ENCODE measurements at places on chromosomes 11 and 22.

DNA sequence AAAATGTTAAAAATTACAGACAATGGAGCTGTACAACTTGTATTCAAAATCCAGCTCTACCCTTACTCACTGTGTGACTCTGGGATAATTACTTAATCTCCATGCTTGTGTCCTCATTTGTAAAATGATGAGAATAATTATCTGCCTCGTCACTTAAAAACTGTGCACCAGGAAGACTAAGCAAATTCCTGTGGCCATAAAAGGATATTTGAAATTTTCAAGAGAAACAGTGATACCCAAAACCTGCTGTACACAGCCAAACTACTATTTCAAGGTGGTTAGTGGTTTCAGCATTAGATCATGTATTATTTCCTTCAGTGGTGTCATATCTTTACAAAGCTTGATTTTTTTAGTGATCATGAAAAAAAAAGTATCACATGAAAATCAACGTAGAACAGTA is 136.9 kb downstream of the METTL15 start:
- DNase-seq, result peak; percentile 42

DNA sequence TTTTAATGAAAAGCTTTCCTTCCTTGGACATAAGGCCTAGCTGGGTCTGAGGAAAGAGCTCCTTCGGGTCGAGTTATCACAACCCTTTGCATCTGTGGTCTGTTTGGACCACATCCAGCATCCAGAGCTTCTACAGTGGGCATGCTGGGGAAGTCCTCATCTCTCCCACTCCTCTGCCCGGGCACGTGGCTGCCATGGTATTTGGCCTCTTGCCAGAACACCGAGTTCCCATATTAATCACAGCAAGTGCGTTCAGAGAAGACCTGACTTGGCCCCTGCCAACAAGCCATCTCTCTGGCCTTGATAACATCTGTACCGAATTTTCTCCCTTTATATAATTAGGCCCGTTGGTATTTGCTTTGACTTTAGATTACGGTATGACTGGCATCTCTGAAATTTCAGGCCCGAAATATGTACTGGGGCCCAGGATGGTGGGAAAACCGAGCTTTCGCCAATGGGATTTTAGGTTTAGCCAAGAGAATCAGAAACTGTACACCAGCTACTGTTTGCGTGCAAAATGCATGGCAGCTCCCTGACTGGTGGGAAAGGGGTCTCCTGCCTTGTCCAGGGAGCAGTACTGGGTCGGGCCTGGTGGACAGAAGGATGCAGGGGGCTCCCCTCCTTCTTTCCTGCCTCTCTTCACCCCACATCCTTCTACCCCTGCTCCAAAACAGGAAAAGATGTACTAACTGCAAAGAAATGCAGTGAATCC is 90.0 kb downstream of the MICAL2 start:
- DNase-seq, result peak; percentile 72

DNA sequence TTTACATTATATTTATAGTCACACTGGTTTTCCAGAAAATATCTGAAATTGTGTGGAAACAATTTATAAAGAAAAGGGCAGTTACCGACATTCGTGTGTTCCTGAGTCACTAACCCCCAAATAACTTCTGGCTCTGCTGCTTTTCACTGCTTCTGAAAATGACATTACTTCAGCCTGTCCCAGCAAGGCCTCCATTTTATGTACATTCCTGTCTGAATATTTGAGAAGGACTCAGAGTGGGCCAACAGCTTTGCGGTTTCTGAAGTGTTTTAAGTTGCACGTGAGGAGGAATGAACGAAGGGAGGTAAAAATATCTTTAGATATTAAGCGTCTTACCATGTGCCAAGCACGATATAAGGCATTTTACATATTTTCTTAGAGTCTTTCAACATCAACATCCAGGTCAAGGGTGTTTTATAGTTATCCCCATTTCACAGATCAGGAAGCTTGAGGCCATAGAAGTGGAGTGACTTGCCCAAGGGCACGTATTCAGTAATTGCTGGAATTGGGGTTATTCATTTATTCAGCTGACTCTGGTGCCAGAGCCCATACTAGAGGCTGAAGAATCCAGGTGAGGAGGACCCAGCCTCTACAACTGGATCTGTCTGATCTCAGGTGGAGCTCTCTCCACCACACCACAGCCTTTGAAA is 30.8 kb upstream of the WNT11 start:
- peak; percentile 3 for DNase-seq

GRCh38 chr11:112794331-112794846 is 166.8 kb upstream of the NCAM1 start:
- peak; percentile 48 for DNase-seq

DNA sequence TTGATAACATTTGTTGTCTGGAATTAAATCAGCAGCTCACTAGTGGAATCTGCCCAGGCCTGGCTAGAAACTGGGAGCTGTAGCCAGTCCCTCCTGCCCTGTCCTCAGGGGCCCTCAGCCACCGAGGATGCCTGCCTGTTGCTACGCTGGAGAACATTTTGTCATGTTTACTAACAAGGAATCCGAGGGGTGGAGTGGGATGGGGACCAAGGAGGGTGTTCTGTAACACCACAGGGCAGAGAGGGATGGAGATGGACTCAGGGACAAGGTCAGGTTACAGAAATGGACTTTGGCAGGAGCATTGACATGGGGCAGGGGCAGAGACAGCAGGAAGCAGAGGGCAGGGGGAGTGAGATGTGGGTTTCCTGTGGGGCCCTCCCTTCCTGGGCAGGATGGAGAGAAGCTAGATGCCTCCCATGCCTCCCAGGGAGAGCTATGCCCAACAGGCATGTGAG is 45.8 kb upstream of the AMPD3 start:
- no peak for DNase-seq

GRCh38 chr11:62402960-62403730 is 15.7 kb upstream of the SCGB1A1 start:
- DNase-seq, result no peak

DNA sequence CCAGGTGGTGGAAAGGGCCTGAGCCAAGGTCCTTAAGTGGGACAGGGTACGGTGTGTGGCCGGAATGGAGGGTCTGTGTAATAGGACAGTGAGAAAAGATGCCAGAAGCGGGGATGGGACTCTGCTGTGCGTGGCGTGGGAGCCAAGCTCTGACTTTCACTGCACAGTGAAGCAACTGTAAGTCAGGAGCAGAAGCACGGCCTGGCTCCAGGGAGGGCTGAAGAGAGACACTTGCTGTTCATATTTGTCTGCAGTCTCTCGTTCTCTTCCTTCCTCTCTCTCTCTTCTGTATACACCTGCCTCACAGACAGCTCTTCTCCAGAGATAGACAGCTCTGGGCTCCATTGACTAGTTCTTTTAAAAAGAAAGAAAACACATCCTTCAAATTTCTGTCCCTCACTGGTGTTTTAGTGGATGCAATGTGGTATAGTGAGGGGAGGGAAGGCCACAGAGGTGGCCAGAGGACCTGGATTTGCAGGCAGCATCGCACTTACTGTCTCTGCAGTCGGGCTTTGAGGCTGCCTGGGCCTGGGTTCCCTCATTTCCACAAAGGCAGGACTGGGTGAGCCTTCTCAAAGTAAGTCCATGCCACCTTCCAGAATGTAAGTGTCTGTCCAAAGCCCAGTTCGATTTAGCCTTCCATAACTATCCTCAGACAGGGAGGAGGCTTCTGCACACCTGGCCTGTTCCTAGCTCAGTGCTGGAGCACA is 2.1 kb downstream of the IL17RA start:
- no peak for DNase-seq

DNA sequence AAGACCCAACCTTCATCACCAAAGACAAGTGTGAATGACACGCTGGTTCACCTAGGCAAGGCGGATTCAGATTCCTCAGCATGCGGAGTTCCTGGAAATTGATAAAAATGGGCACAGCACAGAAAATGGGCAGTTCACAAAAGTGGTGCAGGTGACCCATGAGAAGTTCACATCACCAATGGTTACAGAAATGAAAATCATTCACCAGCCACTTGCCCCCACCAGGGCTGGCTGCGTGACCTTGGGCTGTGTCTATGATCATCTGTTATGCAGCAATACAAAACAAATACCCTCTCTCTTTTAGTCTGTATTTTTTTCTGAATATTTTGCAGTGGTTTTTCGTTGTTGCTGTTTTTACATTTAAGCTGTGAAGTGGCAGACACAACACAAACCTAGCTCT is 415.9 kb downstream of the TBC1D22A start:
- DNase-seq, result no peak

- no peak for DNase-seq
These were observed 3.4 kb upstream of the NXPE1 start for GRCh38 chr11:114563077-114563476.

DNA sequence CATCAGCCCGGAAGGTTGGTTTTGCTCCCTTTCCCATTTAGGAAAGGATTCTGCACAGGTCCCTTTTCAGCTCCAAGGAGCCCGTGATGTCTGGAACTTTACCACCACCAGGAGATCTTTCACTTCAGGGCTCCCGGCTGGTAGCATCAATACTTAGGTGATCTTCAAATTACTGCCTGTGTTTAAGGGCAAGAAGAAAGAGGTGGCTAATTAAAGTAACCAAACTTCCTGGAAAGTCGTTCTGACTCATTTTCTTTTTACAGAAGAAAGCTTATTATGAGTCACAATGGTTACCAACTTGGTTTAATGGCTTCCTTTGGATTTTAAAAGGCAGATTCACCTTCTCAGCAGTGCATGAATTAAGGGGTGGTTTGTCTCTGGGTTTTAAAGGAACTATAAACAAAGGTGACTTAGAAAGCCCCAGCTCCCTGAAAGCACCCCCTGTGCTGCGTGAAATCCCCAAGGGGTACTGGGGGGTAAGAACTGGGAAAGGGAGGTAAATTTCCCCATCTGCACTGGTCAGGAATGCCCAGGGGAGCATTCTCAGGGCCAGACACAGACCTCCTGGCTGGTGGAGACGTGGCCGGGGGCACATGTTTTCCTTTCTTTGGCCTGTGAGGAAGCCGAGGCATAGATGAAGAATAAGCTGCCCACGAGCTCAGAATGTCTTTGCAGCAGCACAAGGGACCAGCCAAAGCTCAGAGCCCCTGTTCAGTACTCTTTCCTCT is 8.8 kb downstream of the POU2F3 start:
- DNase-seq, result peak; percentile 66

DNA sequence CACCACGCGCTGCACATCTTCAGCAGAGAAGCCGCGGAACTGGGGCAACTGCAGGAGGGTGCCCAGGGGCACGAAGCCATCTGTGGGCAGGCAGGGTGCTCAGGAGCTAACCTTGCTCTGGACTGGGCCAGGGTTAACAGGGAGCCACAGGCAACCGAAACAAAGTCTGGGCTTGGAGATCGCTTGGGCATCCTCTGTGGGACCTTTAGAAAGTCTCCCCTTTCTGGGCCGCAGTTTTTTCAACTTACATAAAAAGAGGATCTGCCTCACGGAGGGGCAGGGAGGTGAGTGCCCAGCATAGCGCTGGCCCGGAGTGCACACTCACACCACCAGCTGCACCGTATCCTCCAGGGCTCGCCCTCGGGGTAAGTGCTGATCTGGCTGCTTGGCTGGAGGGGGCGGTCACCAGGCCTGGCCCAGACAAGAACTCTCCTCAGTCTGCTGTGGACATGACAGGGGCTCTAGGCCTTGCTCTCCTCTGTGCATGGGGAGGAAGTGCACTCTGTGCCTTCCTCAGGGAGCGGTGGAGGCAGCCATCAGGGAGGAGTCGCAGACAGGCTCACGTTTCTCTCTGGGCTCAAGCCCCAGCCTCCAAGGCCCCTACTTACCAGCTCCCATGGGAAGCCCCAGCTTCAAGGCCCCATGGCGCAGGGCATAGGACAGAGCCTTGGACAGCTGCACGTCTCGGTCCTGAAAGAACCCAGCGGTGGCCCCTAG is 937 bp downstream of the TRPT1 start:
- DNase-seq, result no peak

- DNase-seq, result peak; percentile 96
These were observed 14.6 kb upstream of the TEF start for GRCh38 chr22:41367039-41367679.

- no peak for DNase-seq
These were observed 6.0 kb downstream of the OR2AT4 start for GRCh38 chr11:75090671-75091177.

- no peak for DNase-seq
These were observed 193.4 kb downstream of the ADAMTS15 start for GRCh38 chr11:130641876-130642275.

- DNase-seq, result peak; percentile 91
These were observed 6.9 kb upstream of the GAL start for GRCh38 chr11:68677432-68677831.

DNA sequence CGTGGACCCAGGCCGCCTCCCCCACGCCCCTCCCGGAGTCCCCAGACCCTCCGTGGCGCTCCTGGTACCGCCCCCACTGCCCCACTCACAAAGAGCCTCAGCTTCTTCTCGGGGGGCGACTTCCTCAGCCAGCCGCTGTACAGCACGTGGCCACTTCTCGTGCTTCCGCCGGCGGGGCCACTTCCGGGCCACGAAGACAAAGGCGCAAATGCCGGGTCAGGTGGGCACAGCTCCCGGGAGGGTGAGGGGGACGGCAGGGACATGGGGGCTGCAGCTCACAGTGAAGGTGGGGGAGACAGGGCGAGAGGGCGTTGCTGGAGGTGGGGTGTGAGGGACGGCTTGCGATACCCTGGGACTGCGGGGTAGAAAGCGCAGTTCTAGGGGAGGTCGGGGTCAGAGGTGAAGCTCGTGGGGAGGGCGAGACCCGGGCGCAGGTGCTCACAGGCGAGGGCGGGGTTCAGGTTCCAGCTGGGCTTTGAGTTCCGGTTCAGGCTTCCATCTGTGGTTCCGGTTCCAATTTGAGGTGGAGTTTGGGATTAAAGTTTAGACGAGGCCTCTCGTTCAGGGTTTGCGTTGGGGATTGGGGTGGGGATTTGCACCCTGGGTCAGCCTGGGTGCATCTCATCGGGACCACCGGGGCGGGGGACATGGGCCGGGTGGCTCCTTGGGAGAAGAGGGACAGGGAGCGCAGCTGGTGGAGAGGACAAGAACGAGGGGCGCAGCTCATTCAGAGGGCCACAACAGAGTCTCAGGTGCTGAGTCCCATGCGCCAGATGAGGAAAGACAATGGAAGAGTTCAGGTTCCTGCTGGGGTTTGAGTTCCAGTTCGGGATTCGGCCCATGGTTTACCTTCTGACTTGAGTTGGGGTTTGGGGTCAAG is at the start of gene GAB4:
TSS of gene GAB4 (minus strand) at position 371 of the 880 bp plus-strand sequence. CDS start at position 263, 108 bp downstream.
- no peak for DNase-seq

GRCh38 chr11:65438257-65439151 is 15.9 kb downstream of the NEAT1 start:
- peak; percentile 40 for DNase-seq

Data from astrocyte of the spinal cord (primary cell).